ENCODE measurements at places on chromosomes 4 and X. TPM values are rescaled to one million over a fixed set of nuclear protein-coding genes. Genes with fewer than 3 reads are reported as not detected.

IQCM gene
- not detected for total RNA-seq

PPP4R3C gene
- not detected for total RNA-seq

SORBS2 gene
- total RNA-seq: 156 TPM

SPACA5 gene
- total RNA-seq: not detected

Data from parietal lobe (tissue), 2 donors.